ENCODE measurements at places on chromosomes 11 and 22.

GRCh38 chr22:20414450-20414849 is 20.5 kb downstream of the ZNF74 start:
- no peak for DNase-seq

- no peak for DNase-seq
Observed at GRCh38 chr11:45024316-45024715, 73.6 kb upstream of the TP53I11 start.

- DNase-seq: no peak
Observed at GRCh38 chr22:17131686-17132085, 10.5 kb upstream of the TMEM121B start.

DNA sequence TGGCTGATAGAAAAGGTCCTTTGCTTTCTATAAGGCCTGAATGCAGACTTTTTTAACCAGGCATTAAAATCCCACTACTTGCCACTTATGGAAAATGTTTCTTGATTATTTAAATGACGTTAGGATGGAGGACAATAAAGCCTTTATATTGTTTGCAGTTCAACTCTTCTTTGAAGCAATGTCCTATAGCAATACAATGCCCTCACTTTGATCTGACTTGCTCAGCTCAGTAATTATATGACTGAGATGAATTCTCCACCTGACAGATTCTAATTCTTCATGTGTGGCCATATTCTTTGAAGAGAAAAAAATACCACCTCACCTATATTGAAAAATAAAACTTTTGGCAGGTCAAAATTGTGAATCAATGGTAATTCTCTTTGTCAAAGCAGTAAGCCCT is 182.0 kb upstream of the MTMR2 start:
- DNase-seq: no peak

DNA sequence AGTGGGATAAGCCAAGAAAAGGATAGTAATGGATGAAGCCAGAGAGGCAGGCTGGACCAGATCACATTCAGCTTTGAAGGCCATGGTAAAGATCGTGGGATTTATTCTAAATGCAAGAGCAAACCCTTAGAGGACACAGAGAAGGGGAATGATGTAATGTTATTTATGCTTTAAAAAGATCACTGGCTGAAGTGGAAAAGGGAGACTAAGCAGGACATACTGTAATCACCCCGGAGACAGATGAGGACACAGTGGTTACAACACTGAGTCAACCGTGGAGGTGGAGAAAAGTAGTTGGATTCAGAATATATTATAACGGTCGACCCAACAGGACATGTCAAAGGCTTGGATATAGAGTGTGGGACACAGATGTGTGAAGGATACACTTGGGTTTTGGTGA is 38.5 kb downstream of the CDON start:
- DNase-seq: no peak

- DNase-seq: no peak
Observed at GRCh38 chr11:111310723-111311122, 12.4 kb downstream of the POU2AF3 start.

DNA sequence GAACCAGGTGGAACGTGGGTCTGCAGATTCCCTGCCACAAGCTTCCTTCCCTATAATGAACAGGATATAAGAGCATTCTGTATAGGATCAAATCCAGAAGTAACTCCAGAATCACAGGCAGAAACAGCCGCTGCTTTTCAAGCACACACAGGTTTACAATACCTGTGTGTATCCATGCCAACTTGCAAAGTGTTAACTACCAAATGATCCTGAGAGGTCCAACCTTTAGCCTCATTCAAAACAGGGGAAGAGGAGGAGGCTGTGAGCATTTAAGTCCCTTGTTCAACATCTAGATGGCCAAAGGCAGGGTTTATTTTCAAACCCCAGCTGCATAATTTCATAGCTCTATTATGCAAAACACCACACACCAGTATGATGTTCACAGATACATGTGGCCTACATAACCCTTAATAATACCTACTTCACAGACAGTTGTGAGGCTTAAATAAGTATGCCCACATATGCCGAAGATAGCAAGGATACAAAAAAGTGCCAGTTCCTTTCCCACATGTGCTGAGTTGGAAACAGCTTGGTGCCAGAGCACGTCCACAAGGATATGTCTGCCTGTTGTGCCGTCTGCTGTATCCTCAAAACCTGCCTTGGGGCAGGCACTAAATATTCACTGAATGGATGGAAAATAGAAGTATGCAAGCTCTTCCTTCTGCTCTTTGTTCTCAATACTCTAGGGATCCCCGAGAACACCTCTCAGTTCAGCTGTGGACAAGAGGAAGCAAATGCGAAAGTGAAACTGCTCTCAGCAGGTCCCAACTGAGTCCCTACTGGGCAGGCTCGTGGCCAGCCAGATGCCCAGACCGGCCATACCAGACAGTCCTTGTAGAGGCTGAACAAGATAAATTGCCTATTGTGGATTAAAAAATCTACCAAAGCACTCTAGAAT is 66.8 kb downstream of the LARGE1 start:
- DNase-seq: peak; percentile 6

DNA sequence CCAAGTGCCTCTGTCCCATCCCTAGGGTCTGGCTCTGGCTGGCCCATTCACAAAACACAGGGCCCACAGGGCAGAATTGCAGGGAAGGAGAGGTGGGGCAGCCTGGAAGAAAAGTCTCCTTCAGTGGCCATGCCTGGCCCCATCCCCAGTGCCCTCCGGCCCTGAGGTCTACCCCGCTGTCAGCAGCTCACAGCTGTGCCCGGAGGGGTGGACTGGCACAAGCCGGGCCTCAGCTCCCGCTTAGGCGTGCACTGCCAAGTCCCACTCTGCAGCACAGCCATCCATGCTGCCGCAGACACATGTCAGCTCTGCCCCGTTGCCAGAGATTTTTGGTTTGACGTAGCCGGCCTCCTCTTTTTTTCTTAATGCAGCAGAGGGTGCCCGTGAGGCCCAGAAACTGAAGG is 3.9 kb upstream of the SCN2B start:
- peak; percentile 83 for DNase-seq

- DNase-seq: no peak
Observed at GRCh38 chr22:26806445-26807175, 149.2 kb downstream of the MIAT start.

- no peak for DNase-seq
Observed at GRCh38 chr22:26553056-26553752, 36.7 kb downstream of the TPST2 start.

DNA sequence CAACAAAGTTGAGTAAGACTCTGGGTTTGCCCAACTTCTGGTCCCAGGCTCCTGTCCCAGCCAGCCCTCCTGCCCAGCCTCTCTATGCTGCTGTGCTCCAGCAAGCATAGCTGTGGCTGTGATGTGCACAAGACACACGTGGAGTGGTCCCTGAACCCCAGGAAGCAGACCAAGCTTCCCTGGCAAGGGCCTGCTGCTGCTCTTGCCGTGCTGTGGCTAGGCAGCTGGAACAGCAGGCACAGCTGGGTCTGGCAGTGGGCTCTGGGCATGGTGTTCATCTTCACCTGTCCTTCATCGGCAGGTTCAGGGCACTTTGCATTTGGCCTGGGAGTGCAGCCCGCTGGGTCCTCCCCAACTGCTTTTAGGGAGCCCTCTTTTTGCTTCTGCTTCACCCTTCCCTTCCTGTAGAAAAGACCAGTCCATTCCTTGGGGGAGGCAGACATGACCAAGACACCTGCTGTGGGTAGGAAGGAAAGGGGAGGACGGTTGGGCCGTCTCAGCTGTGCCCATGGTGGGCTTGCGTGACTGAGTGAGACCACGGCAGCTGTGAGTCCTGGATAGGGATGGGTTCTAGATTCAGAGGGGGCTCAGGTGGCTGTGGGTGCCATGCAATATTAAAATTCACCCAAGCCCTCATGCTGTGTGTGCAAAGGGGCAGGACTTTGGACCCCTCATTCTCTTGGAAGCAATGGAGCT is 26.1 kb upstream of the ETS1 start:
- no peak for DNase-seq

GRCh38 chr11:113721462-113722066 is 15.5 kb upstream of the TMPRSS5 start:
- DNase-seq: no peak

GRCh38 chr11:111688013-111688412 is 78.2 kb downstream of the PPP2R1B start:
- no peak for DNase-seq

Measured in hypothalamus (tissue), 51 donors.